ENCODE measurements at places on chromosomes 7 and 10.

- no peak for DNase-seq
These were observed 31.5 kb downstream of the PRKAR2B start for GRCh38 chr7:107075863-107076574.

DNA sequence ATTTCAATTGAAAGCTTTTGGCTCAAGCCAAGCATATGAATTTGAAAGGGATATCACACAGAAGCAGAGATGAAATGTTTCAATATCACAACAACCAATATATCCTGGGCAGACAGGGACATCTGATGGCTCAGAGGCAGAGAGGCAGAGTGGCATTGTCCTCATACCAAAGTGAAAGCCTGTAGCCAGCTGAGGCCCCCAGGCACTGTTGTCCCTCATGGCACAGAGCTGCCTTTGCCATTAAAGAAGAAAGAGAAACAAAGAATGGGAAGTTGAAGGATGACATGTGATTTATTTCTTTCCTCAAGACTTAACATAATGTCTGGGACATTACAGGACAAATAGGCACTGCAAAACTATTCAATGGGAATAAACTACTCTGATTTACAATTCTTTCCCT lies 504.3 kb upstream of the PCDH15 start:
- DNase-seq: no peak

DNA sequence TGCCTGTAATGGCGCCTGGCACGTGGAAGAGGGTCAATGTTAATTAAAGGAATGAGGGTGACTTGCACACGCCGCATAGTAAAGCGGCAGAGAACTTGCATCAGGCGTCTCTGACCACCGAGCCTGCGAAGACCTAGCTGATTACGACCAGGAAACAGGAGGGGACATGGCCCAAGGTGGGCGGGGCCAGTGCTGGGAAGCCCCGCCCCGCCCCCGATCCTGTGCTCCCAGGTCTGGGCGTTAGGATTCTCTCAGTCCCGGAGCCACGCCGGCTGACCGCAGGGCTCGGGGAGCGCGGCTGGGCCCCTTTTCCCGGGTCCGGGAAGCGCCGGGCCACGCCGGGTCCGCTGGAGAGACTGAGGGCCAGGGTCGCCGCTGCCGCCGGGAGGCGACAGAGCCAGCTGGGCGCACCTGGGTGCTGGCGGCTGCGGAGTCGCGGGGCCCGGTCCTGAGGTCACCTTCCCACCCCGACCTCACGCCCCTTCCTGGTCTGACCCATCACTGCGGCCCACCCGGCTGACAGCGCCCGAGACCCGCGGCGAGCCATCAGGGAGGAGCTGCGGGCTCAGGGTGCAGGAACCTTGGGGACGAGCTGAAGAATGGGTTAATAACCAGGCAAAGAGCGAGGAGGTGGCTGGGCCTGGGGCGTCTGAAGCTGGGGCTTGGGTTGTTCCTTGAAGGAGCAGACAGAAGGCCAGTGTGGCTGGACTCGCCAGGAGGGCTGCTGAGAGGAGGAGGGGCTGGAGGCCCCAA lies 23.0 kb upstream of the GRID1 start:
- peak; percentile 19 for DNase-seq

- no peak for DNase-seq
These were observed 1.5 kb downstream of the SFRP5 start for GRCh38 chr10:97770255-97770654.

GRCh38 chr10:35882422-35883150 lies 240.5 kb upstream of the FZD8 start:
- DNase-seq: no peak

- DNase-seq: no peak
These were observed 82.1 kb downstream of the PKD1L1 start for GRCh38 chr7:47866120-47866519.

DNA sequence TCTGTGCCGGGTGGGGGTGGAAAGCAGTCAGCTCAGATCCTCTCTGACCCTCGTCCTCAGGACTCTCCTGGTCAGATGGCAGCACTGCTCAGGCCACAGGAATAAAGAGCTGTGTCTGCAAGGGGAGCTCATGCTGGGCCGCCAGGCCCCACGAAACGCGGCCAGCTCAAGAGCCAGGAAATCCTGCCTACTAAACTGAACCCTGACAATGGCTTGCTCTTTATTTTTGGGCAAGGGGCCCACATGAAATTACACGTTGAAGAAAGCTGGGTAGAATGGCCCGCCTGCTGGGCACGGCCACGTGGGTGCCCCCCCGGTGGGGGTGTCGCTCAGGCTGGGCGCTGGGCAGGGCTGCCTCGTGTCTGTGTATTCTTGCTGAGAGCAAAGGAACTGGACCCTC lies 103.0 kb downstream of the ITIH5 start:
- no peak for DNase-seq

Measured in fibroblast of the aortic adventitia (primary cell).